Fibroblast of skin of right quadriceps (primary cell): ENCODE measurements at places on chromosomes 3 and 15.

GRCh38 chr3:69932501-69932900, 67.0 kb upstream of the SAMMSON start:
- DNase-seq: no peak

DNA sequence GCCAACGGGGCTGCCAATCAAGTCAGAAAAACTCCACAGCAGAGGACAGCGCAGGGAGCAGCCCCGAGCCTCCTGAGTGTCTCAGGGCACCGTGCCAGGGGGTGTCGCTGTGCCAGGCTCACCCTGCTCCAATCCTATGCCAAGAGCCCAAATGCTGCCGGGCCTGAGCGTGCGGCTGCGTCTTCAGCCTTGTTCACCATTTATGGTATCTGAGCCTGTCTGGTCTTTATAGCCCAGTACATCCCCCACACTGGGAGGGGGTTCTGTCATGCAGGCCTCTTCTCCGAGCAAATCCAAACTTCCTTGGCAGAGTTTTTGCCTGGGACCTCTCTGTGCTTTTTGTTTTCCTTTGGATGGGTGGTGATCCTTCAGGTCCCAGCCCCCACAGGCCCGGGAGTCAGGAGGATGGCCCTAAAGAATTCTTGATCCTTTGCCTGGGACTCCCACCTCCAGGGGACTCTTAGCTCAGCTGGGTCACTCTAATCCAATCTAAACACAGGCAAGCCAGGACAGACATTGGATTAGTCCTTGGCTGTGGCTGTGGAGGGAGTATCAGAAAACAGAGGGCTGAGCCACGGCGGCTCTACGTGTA, 135.1 kb upstream of the HACD2 start:
- no peak for DNase-seq

DNA sequence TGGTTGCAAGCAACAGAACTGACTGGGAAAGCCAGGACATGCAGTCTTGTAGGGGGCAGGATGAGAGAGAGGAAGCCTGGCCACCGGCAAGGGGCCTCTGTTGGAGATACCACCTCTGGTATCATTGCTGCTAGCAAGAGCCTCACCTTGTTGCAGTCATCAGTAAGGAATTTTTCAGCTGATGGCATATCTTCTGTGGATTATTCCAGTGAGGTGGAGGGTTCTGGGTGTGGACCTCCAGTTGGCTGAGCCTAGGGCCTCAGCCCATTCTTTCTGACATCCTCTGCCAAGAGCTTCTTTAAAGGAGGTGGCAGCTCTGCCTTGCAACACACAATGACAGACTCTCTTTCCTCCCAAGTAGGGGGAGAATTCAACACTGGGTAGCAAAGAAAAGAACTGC, 128.9 kb downstream of the AQP9 start:
- no peak for DNase-seq

DNA sequence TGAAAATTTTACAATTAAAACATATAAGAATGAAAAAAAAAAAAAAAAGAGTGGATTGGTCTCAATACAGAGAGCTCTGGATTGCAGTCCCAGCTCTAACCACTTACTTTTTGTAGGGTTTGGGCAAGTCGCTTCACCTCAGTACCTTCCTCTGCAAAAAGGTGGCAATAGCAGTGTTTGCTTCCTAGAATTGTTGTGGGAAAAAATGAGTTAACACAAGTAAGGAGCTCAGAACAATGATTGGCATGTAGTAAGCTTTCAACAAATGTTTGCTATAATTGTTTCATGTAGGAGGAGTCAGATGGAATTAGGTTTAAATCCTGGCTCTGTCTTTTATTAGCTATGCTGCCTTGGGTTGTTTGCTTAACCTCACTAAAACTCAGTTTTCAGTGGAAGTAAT, 425.2 kb upstream of the TBL1XR1 start:
- no peak for DNase-seq

DNA sequence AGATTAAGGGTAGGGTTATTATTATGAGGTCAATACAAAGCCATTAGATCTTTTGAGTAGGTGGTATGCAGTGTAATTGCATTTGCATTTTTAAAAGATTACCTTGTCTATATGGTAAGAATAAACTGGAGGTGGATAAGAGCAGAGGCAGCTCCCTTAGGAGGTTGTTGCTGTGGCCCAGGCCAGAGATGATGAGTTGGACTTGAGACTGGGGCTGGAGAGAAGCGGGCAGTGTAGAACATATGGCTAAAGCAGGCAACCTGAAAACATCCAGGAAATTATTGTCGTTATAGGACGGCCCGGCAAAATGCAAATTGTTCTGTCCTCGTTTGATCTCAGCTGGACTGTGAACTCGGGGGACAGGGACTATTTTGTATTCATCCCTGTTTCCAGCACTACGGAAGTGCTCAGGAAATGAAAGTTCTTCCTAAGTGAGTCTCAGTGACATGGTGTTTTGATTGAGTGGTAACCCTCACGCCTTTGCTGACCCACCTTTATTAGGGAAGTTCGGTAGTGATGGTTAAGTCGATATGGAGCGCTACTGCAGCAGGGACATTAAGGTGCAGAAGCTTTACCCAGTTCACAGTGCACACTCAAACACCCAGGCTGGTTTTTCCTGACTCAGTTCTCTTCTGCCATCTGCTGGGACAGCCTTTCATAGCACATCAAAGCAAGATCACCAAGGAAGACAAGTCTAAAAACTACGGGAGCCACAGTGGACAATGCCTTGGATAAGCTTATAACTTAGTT, 27.2 kb upstream of the VPS33B start:
- DNase-seq: peak; percentile 56

- DNase-seq: no peak
Measured at GRCh38 chr15:81893182-81893835, 152.5 kb downstream of the MEX3B start.

DNA sequence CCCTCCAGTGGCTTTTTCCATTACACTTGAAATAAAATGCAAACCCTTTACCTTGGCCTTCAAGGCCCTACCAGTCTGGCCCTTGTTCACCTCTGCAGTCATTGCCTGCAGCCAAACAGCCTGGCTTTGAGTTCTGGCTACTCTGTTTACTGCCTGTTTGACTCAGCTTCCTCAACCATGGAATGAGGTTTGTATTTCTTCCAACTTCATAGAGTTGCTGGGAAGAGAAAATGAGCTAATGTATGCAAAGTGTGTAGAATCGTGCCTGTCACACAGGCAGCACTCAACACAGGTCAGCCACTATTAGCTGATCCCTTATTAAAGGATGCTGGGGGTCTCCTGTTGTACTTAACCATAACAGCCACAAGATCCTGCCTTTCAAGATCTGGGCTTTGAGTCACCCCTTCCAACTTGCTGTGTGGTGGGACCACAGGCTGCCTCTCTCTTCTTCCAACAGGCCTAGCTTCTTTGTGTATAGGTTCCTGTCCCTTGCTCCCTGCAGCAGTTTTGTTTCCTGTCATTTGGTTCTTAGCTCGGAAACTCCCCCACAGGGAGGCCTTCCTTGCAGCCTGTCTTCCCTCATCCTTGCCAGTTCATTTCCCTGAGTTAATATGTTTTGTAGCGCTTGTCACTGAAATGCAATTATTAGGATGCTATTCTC, 6.4 kb downstream of the MED12L start:
- no peak for DNase-seq

- no peak for DNase-seq
Measured at GRCh38 chr15:50563756-50564155, 17.3 kb upstream of the USP50 start.

GRCh38 chr15:87682527-87682926, 574.0 kb downstream of the NTRK3 start:
- DNase-seq: no peak

DNA sequence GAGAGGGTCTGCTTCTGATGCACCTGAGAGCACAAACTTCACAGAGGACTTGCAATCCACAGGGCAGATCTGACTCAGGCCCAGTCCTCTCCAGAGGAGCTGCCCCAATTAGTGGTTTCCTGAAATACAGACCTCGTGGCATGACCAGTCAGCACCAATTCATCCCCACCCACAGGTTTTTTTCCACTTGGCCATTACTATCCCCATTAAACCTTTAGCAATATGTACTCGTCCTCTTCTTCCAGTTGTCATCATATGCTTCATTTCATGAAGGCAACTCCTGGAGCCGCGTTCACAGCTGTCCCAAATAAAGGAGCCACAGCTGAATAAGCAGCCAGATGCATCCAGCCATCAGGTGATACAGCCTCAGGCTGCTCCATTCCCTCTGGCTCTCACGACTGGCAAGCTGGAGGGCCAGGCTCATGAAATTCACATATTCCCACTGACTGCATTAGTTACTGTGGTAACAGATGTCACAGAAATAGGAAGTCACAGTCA, 163.1 kb downstream of the FMN1 start:
- DNase-seq: peak; percentile 63

GRCh38 chr3:175186511-175186910, 327.4 kb downstream of the NAALADL2 start:
- DNase-seq: no peak

DNA sequence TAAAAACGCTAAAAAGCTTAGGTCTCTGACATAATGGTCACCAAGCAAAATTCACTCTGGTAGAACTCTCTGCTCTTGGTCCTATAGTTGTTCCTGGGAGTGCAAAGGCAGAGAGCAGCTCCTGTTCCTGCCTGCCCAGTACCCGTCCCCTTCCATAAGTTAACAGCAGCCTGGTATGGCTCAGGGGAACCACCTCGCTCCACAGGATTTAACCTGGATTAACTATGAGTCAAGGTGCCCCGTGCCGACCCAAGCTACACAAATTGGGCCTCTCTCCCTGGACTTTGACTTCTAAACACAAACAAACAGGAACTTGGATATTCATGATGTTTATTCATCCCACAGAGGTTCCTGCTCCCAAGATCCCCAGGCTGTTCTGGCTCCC, 32.1 kb downstream of the SCAP start:
- DNase-seq: no peak

DNA sequence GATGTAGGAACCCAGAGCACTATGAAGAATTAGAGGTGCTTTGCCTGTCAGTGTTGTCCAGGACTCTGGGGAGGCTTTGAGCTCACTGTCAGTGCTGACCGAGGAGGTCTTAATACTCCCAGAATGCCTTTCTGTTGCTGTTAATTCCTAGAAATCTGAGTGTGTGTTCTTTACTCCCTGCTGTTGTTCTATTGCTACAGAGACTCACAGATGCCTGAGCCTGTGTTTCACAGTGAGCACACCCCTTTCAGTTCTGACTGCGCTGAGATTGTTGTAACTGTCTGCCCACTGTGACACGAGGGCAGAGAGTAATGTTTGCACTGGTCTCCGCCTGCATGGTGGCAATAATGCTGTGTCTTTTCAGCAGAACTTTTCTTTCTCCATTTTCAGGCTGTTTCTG, 162.9 kb downstream of the RYR3 start:
- DNase-seq: no peak

GRCh38 chr3:24191801-24192403, 246.8 kb downstream of the NR1D2 start:
- peak; percentile 62 for DNase-seq

DNA sequence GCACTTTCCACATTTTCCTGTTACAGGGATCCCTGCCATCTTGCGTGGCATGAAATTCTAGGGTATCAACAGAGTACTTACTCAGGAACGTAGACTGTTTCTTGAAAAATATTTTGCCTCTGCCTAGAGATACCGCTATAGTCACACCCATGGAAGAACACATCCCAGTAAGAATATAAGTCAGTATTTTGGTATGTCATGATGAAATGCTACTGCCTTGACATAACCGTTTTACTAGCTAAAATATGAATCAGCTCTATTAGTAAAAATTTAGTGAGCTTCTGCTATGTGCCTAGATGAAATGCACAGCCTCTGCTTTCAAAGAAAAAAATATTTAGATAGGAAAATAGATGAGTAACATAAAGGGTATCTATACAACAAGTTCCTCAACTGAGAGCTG, 276.4 kb downstream of the TBC1D5 start:
- peak; percentile 20 for DNase-seq

GRCh38 chr3:53682807-53683206, 163.4 kb downstream of the CHDH start:
- no peak for DNase-seq

- DNase-seq: peak; percentile 83
Measured at GRCh38 chr15:101156509-101157159, 95.2 kb downstream of the CHSY1 start.

DNA sequence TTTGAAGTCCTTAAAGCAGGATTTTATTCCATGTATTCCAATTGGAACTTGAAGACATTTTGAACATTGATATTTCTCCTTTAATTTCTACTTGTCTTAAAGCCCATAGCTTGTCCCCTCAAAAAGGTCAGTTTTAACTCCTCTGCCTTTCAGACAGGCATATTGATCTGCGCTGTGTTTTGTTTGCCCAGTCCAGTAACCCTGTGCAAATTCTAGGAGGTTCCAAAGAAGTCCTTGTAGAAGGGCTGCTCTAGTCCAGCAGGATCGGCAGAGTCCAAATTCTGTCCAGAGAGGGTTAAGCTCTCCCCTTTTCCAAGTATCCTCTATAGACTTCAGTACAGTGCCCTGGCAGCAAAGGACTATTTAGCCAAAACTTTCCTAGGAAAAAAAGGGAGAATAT, 105.6 kb upstream of the MANF start:
- no peak for DNase-seq

- DNase-seq: no peak
Measured at GRCh38 chr3:49841806-49842205, 14.6 kb downstream of the TRAIP start.

GRCh38 chr15:69472046-69472445, 19.4 kb downstream of the RPLP1 start:
- no peak for DNase-seq

DNA sequence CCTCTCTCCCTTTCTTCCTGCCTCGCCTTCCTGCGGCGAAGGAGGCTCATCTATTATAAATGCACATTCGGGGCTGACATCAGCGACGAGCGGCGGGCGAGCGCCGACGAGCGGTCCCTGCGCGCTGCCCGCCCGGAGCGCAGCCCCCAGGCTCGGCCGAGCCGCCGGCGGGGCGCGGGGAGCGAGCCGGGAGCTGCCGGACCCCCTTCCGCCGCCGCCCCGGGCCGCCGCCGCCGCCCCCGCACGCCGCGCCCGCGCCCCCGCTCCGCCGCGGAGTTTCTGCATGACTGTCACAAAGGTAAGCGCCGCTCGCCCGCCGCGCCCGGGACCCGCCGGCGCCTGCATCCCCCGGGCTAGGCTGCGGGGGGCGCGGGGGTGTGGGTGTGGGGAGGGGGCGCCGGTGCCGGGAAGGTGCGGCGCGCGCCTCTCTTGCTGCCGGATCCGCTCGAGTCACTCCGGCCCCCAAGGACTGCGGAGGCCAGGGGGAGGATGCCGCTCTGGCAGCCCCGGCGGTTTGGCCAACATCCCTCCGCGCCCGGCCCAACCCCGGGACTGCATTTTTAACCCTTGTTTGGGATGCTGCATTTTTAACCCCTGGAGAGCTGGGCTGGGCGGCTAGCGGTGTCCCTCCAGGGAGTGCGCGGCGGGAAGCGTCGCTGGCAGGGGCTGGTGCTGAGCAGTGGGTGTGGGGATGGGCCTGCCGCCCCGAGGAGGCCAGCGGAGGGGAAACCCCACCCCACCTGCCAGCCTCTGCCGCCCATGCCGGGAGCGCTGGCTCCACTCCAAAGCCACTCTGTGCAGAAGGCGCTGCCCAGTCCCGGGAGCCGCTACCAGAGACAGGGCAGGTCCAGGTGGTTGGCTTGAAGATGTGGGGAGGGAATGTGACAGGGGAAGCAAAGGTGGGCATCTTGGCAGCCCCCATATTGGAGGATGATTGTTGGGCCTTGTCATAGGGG, at the start of gene CORO2B:
Gene CORO2B, plus strand, starts transcription at position 14 of the 956 bp plus-strand sequence. Its CDS starts 270 bp downstream, at position 284.
- peak; percentile 57 for DNase-seq
